Mesothelial cell of epicardium (in vitro differentiated cells): ENCODE measurements at places on chromosomes 12 and 14. TPM values are rescaled to one million over a fixed set of nuclear protein-coding genes. Genes with fewer than 3 reads are reported as not detected.
A peak's percentile ranks its signal among the peaks of the same experiment; 100 is the strongest.

DNA sequence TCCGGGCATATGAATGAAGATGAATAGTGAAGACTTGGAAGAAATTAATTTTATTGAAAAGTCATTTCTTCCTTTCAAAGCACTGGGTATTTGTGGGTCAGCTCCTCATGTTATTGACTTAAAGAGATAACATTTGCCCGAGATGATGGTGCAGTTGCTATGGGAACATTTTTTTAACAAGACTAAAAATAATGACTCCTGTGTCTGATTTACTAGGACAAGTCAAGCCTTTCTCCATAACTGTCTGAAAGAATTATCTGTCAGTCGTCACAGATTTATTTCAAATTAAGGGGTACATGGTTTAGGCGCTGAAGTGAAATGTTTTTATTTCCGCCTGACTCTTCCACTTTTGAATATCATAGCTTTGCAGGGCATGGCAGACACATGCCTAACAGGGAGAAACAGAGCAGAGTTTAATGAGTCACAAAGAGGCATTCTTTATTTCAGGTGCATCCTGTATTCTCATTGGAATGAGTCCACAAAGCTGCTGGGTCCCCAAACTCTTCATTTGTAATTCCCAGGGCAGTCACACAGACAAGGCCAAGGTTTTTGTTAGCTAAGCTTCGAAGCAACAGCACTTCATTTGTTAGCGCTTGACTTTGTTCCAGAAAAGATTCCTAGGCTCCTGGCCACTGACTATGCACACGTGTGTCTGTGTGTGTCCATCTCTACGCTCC, 4.3 kb upstream of the GPHB5 start:
- no peaks in the 10 kb centered on the region for H3K36me3 ChIP-seq
- H3K4me3 ChIP-seq: no peak overlapping the region
- no peak overlapping the region for H3K27ac ChIP-seq
- peaks cover 4% of the 10 kb centered on the region for H3K27me3 ChIP-seq
- no peak for DNase-seq
- no peaks in the 10 kb centered on the region for H3K4me1 ChIP-seq

DNA sequence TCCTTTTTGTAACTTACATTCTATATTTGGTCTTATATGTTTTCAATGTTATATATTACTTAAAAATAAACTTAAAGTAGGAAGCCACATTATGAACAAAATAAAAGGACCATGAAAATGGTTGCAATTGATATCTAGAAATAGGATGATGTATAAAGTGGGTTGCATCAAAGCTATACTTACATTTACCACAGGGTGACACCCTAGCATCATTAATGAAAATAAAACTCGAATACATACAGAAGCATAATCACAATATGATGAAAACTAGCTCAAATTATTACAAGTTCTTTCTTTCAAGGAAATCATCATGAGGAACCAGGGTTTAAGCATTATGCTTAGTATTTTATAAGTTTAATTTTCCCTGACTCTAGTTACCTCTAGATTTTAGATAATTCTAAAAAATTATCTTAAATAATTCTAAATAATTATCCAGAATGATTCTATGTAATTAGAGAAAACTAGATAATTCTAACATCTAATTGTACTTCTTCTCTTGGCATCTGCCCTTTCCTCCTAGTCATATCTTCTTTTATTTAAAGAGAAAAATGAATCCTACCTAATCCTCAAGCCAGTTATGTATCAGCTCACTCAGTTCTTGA, 31.2 kb downstream of the TAS2R7 start:
- H3K4me1 ChIP-seq: no peaks in the 10 kb centered on the region
- no peak for DNase-seq
- peaks cover 57% of the 10 kb centered on the region for H3K27me3 ChIP-seq
- H3K36me3 ChIP-seq: no peaks in the 10 kb centered on the region

- no peaks in the 10 kb centered on the region for H3K36me3 ChIP-seq
- peaks cover 13% of the 10 kb centered on the region for H3K4me1 ChIP-seq
- H3K27ac ChIP-seq: no peak overlapping the region
- no peak for DNase-seq
Measured at GRCh38 chr14:68229423-68230100, 410.0 kb downstream of the RAD51B start.

GRCh38 chr12:109595321-109595902, 21.8 kb downstream of the MVK start:
- H3K27ac ChIP-seq: no peak overlapping the region
- no peak overlapping the region for H3K4me3 ChIP-seq
- no peaks in the 10 kb centered on the region for H3K27me3 ChIP-seq
- no peaks in the 10 kb centered on the region for H3K36me3 ChIP-seq
- peaks cover 8% of the 10 kb centered on the region for H3K4me1 ChIP-seq

DNA sequence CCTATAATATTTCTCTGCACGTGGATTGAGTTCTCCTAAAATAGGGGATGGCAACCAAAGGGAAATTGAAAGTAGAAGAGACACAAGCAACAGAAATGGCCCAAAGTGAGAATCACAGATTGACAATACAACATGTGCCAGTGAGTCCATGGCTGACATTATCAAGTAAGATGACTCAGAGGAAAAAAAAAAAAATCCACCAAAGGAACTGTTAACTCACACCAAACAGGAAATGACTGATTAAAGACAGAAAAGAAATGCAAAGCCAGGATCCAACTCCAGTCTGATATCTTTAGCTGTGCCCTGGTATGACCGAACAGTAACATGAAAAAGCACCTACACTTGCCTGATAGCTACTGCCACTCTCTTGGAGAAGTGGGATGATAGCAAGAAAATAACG, 485.0 kb downstream of the PRKD1 start:
- no peak overlapping the region for H3K4me3 ChIP-seq
- no peaks in the 10 kb centered on the region for H3K4me1 ChIP-seq
- peaks cover 21% of the 10 kb centered on the region for H3K27me3 ChIP-seq
- DNase-seq: no peak
- no peak overlapping the region for H3K27ac ChIP-seq

GRCh38 chr12:12238605-12239004, 28.2 kb downstream of the LRP6 start:
- peaks cover 20% of the 10 kb centered on the region for H3K4me1 ChIP-seq
- no peak overlapping the region for H3K27ac ChIP-seq

GRCh38 chr14:25095736-25096437, 45.9 kb upstream of the STXBP6 start:
- peak overlapping the region; percentile 12 for H3K4me3 ChIP-seq
- H3K27ac ChIP-seq: peak overlapping the region; percentile 97
- no peaks in the 10 kb centered on the region for H3K27me3 ChIP-seq
- H3K36me3 ChIP-seq: no peaks in the 10 kb centered on the region
- no peak for DNase-seq
- H3K4me1 ChIP-seq: peaks cover 64% of the 10 kb centered on the region

DNA sequence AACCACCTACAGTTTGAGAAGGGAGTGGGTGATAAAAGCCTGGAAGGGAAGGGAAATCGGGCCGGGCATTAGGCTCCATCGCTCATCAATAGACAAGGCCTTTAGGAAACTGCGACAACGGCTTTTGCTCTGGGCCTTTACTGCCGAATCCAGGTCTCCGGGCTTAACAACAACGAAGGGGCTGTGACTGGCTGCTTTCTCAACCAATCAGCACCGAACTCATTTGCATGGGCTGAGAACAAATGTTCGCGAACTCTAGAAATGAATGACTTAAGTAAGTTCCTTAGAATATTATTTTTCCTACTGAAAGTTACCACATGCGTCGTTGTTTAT, 261 bp upstream of the RNU7-1 start:
- peaks cover 9% of the 10 kb centered on the region for H3K36me3 ChIP-seq
- H3K27me3 ChIP-seq: no peaks in the 10 kb centered on the region
- peaks cover 47% of the 10 kb centered on the region for H3K4me1 ChIP-seq
- H3K4me3 ChIP-seq: peak overlapping the region; percentile 94
- no peak for DNase-seq
- peak overlapping the region; percentile 98 for H3K27ac ChIP-seq

DNA sequence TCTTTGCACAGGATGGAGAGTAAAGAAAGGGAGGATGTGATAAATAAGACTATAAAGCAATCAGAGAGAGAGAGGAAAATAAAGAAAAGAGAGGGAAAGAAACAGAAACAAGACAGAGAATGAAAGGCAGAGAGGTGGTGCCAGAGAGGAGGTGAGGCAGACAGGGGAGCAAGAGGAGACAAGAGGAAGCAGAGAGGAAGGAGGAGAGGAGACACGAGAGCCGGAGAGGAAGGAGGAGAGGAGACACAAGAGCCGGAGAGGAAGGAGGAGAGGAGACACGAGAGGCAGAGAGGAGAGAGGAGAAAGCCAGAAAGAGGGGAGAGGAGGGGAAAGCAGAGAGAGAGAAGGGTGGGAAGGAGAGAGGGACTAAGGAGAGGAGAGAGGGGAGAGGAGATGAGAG, 125.2 kb downstream of the PAPOLA start:
- peaks cover 34% of the 10 kb centered on the region for H3K27me3 ChIP-seq
- no peak overlapping the region for H3K27ac ChIP-seq
- DNase-seq: no peak
- H3K4me3 ChIP-seq: no peak overlapping the region
- H3K4me1 ChIP-seq: no peaks in the 10 kb centered on the region

DNA sequence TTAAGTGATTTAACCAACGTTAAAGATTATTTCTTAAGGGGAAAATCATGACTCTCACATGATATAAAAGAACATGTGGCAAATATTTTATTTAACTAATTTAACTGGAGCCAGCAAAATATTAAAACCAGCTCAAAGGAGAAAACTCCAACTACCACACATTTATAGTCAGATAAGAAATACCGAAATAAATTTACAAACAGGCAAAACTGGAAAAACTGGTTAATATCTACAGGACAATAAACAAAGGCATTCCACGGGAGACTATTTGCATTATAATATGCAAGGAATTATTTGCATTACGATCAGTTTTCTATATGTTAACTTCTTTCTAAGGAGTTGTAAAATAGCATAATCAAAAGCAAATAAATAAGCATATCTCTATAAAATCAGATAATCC, 13.8 kb upstream of the BCL2L14 start:
- H3K4me3 ChIP-seq: no peak overlapping the region
- no peak overlapping the region for H3K27ac ChIP-seq
- DNase-seq: no peak

GRCh38 chr12:10940389-10940788, 1.3 kb upstream of the TAS2R14 start:
- no peak for DNase-seq
- peaks cover 18% of the 10 kb centered on the region for H3K36me3 ChIP-seq
- no peak overlapping the region for H3K27ac ChIP-seq
- H3K4me3 ChIP-seq: no peak overlapping the region
- no peaks in the 10 kb centered on the region for H3K27me3 ChIP-seq

DNA sequence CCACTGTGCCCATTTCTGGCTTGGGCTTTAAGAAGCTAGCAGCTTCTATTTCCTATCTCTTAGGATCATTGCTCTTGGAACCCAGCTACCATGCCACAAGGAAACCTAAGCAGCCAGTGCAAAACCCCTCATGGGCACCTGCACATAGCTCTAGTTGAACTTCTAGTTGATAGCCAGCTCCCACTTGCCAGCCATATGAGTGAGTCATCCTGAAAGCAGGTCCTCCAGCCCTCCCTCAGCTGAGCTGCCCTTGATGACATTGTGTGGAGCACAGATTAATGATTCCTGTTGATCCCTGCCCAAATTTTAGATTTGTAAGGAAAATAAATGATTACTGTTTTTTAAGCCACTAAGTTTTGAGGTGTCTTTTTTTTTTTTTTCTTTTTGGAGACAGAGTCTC, 234.2 kb upstream of the FBXO33 start:
- DNase-seq: no peak
- H3K27me3 ChIP-seq: no peaks in the 10 kb centered on the region
- no peak overlapping the region for H3K27ac ChIP-seq
- no peak overlapping the region for H3K4me3 ChIP-seq

DNA sequence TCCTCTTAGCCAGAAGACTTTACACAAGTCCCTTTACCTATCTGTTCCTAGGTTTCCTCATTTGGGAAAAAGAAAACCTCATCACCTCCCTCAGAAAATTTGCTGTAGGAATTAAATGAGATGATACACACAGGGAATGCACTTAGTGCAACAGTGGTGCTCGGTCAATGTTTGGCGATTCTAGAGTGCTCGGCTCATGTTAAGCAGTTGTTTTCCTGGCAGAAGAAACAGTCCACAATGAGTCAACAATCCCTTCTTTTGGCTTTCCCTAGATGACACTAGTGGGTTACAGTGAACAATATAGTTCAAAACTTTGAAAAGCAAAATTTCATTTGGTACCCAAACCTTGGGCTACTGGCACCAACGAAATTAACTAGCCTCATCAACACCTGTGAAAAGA, 3.9 kb upstream of the TMEM233 start:
- H3K4me3 ChIP-seq: no peak overlapping the region
- no peaks in the 10 kb centered on the region for H3K36me3 ChIP-seq
- no peaks in the 10 kb centered on the region for H3K4me1 ChIP-seq
- no peak for DNase-seq
- no peak overlapping the region for H3K27ac ChIP-seq
- peaks cover 79% of the 10 kb centered on the region for H3K27me3 ChIP-seq

- no peak for DNase-seq
- no peak overlapping the region for H3K27ac ChIP-seq
- H3K4me1 ChIP-seq: peaks cover 13% of the 10 kb centered on the region
- H3K4me3 ChIP-seq: no peak overlapping the region
- no peaks in the 10 kb centered on the region for H3K27me3 ChIP-seq
Measured at GRCh38 chr12:119673634-119674033, 5.7 kb downstream of the PRKAB1 start.

DNA sequence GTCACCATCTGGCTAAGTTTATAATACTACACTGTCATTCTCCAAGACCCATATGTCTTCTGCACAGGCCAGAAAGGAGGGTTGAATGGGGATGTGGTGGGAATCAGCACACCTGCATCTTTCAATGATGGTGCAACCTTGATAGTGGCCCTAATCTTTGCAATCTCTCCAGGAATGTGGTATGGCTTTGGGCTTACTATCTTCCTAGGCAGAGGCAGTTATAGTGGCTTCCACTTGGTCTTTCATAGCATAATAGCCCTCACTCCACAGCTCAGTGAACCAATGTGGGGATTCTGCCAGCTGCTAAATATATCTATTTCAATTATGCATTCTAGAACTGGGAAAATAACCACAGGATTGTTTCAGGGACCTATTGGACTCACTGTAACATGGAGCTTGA, 61.8 kb upstream of the ATP2B1 start:
- no peak for DNase-seq
- no peak overlapping the region for H3K4me3 ChIP-seq
- peaks cover 12% of the 10 kb centered on the region for H3K4me1 ChIP-seq
- no peaks in the 10 kb centered on the region for H3K36me3 ChIP-seq
- no peak overlapping the region for H3K27ac ChIP-seq
- H3K27me3 ChIP-seq: no peaks in the 10 kb centered on the region

The SLC39A5 gene
- 0.76 to 1.3 TPM (median 1.1 TPM) in 3 replicates for total RNA-seq

The SLC2A13 gene
- 5.7 to 7.4 TPM (median 6.7 TPM) in 3 replicates for total RNA-seq

The NYNRIN gene
- 171 to 173 TPM (median 173 TPM) in 3 replicates for total RNA-seq

The FLVCR2 gene
- total RNA-seq: 1.8 to 3.0 TPM (median 2.1 TPM) in 3 replicates

The POTEG gene
- total RNA-seq: not detected in 3 replicates

The CCDC91 gene
- total RNA-seq: 28.1 to 30.7 TPM (median 29.1 TPM) in 3 replicates

The ST8SIA1 gene
- total RNA-seq: 1.2 to 2.2 TPM (median 1.7 TPM) in 3 replicates

The SLC38A4 gene
- 0.11 to 0.35 TPM (median 0.29 TPM) in 3 replicates for total RNA-seq

The NFE2 gene
- total RNA-seq: 0.45 to 0.75 TPM (median 0.47 TPM) in 3 replicates
